ENCODE measurements at places on chromosomes 6 and 20.

DNA sequence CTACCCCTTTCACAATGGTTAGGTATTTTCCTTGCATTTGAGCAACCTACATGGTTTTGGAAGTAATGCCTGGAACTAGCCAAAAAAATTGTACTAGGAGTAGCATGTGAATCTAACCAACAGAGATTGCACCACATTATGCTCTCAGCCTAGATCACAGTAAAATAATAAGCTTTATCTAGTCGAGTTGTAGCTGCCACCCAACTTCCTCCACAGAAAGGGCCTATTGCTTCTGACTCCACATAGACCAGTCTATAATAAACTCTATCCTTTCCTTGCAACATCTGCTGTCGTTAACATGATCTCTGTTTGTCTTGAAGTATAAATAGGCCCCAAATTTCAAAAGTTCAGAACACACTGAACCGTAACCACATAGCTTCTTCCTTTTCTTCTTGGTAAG lies 375.5 kb downstream of the PKHD1 start:
- DNase-seq, result no peak

- no peak for DNase-seq
Measured at GRCh38 chr20:8076306-8077136, 55.5 kb upstream of the PLCB1 start.

DNA sequence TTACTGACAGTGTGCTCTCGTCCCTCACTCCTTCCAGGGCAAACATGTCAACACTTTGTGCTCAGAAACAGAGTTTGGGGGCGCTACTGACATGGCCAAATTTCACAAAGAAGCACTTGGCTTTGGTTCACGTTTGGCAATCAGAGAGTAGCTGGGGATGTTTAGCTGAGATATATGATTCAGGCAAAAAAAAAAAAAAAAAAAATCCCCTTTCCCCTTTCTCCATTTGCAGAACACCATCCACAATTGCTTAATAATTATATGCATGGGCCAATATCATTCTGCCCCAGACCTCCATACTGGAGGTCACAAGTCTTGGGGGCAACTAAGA lies 128.4 kb upstream of the ADGRF1 start:
- no peak for DNase-seq

- no peak for DNase-seq
Measured at GRCh38 chr20:31824554-31825313, 5.6 kb downstream of the MYLK2 start.

DNA sequence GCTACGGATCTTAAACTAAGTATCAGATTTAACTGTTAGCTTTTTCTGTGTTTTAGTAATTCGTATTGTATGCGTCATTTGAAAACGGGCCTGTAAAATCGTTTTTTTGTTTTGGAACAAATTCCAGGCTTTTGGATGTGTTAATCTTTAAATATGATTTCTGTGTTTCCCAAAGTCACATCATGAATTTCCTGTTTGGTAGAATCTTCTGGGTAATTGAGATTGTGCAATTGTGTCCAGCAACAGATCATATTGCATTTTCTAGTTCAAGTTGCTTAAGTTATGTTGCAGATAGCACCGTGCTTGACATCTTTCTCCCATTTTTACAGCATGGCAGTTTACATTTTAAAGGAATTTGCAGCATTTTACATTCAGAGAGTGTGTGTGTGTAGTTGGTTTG lies 1.9 kb downstream of the MAPK14 start:
- DNase-seq, result peak; percentile 19

GRCh38 chr20:38272961-38273360 lies 12.4 kb upstream of the KIAA1755 start:
- DNase-seq, result no peak

DNA sequence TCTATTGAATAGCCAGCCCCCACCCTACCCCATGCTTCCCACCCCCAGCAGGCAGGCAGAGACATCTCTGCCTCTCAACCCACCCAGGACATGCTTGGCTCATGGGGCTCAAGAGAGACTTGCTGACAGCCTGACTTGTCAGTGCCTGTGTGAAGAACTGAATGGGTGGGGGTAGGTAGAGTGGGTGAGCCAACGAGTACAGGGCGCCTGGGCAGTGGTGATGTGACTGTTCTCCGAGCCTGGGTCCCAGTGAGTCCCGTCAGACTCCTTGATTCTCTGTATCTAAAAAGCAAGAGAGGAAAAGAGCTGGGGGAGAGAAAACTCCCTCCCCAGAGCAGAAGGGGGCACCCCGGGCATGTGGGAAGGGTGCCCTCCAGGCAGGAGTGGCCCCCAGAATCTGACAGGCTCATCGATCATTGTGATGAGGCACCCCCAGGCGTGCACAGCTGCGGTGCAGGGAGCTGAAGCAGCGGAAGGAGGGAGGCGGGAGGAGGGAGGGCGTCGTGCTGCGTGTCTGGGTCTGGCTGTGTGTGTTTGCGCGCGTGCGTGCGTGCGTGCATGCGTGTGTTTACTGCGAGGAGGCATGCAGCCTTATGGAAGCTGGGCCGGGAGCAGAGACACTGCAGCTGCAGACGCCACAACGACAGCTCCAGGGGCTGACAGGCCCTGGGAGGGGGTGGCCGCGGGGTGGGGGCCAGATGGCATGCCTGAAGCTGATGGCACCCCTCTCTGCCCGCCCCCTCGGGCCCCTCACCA lies 40.2 kb downstream of the FOXP4 start:
- DNase-seq, result no peak

- peak; percentile 47 for DNase-seq
Measured at GRCh38 chr6:99821164-99821563, 172.9 kb downstream of the MCHR2 start.

DNA sequence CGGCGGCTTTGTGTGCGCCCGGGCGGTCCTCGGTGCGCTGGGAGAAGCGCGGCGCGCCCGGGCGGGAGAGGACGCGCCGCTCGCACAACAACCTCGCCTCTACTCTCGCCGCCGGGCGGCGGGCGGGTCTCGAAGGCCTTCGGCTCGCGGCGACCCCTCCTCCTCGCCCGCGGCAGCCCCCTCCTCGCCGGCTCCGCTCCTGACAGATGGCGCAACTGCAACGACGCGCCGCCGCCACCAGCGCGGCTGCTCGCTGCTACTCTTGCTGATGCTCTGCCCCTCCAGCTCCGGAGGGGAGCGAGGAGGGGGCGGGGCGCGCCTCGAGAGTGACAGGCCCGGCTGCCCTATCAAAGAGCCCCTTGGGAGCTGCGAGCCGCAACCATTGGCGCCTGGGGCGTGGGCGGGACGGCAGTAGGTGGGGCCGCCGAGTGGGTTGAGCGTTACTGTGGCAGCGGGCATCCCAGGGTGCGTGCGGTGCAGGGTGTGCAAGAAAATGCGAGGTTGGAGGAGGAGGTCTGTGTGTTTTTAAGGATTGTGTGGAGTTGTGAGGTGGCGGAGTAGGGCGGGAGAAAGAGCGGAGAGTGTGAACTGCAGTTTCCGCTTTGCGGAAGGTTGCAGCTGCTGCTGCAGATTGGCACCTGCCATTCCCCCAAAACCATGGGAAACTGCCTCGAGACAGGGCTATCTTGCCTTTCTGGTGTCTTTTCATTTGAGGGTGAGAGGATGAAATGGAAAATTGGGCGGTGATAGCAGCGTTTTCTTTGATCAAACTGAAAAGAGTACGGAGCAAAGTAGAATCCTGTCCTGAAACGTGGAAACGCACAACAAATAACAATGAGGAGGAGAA lies at the start of gene FYN:
Gene FYN, minus strand, starts transcription at position 275 of the 847 bp plus-strand sequence. CDS start 153,401 bp downstream, outside the sequence.
- peak; percentile 96 for DNase-seq

DNA sequence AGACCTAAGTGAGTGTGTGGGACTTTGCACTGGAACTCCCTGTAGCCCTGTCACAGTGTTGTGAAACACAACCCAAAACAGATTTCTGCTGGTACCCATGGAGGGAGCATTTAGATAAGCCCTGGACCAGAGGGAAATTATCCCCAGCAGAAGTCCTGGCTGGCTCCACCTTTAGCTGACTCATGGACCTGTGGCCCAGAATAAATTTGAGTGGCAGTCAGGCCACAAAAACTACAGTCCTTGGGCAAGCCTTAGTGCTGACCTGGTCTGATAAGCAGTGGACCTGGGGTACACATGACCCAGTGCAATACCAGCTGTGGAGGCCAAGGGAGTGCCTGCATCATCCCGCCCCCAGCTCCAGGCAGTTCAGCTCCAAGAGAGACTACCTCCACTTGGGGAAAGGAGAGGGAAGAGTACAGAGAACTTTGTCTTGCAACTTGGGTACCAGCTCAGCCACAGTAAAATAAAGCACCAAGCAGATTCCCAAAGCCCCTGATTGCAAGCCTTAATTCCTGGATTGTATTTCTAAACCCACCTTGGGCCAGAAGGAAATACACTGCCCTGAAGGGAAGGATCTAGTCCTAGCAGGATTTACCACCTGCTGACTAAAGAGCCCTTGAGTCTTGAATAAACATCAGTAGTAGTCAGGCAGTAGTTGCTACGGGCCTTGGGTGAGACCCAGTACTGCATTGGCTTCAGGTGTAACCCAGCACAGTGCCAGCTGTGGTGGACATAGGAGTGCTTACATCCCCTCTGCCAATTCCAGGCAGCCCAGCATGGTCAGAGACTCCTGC lies 140.4 kb upstream of the COL21A1 start:
- peak; percentile 98 for DNase-seq

DNA sequence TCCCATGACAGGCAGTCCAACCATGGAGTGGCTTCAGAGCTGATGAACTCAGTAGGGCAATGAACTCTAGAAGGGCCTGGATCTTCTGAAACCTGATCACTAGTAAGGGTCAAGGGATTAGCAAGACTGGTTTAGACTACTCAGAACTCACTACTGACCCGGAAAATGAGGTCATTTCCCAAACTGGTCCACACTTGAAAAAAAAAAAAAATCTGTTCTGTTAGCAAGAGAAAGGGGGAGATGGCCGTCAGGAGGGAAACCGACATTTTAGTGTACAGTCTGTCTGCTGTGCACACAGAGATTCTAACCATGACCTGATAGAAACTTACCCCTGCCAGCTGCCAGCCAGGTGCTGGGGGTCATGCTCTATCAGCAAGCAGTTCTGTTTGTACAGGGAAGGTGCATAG lies 262.4 kb upstream of the AGPAT4 start:
- DNase-seq, result peak; percentile 95

GRCh38 chr6:38588631-38589366 lies 50.9 kb downstream of the BTBD9 start:
- no peak for DNase-seq

DNA sequence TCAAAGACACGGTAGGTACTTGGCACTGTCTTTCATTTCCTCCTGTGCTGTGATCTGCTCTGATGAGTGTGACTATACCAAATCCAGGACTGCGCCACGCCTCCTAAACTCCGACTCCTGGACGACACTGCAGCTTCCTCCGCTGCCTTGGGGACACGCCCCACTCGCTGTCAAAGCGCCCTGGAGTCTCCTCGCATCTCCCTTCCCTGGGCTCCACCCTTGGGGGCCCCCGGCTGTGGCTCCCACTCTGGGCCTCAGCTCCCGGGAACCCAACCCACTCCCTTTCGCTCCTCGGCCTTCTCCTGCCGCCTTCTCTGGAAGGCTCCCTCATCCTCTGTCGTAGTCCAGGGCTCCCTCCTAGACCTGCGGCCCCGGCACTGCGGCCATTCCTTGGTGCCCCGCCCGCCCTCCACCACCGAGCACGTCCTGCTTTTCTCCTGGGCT lies 61.2 kb downstream of the RSPH3 start:
- peak; percentile 59 for DNase-seq

DNA sequence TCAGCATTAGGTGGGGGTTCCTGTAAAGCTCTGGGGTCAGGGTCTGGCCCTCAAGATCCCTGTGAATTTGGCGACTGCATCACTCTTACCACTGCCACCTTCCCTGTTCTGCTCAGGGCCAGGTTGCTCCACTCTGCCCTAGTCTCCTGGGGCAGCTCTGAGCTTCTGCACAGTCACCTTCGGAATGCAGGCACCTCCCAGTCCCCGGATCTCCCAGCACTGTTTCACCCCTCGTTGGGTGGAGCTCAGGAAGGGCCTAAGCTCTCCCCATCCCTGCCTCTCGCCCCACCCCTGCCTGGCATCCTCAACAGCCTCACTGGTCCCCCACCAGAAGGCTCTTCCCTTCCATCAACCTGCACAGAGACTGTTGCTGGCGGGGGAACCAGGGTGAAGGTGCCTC lies 46.2 kb downstream of the YTHDF1 start:
- DNase-seq, result no peak

DNA sequence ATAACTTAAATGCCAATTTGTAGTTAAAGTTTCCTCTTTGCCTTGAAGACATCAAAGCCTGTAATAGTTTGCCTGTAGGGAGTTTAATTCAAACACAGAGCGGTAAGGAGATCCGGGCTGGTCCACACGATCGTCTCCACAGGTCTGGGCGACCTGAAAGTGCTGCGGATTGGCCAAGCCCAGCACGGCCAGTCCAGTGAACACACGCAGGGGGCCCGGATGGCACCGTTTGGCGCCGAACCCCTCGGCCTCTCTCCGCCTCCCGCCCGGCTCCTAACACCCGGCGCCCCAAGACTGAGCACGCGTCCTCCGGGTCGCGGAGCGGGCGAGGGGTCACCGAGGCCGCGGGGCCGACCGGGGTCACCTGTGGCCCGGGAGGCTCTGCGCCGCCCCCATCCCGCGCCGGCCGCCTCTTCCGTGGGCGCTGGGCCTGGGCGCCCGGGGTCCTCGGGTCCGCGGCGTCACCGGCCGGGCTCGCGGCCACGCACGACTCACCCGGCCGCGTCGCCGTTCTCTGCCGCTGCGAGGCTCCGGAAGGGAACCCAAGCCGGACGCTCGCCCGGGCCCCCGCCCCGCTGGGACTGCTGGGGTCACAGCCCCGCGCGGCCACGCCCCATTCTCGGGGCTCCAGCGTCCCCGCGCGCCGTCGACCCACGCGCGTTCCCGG lies 481 bp downstream of the SERPINB6 start:
- DNase-seq, result peak; percentile 85

- no peak for DNase-seq
Measured at GRCh38 chr6:92399911-92400310, 1019.4 kb downstream of the EPHA7 start.

GRCh38 chr6:169921217-169921616 lies 169.8 kb downstream of the ERMARD start:
- no peak for DNase-seq

DNA sequence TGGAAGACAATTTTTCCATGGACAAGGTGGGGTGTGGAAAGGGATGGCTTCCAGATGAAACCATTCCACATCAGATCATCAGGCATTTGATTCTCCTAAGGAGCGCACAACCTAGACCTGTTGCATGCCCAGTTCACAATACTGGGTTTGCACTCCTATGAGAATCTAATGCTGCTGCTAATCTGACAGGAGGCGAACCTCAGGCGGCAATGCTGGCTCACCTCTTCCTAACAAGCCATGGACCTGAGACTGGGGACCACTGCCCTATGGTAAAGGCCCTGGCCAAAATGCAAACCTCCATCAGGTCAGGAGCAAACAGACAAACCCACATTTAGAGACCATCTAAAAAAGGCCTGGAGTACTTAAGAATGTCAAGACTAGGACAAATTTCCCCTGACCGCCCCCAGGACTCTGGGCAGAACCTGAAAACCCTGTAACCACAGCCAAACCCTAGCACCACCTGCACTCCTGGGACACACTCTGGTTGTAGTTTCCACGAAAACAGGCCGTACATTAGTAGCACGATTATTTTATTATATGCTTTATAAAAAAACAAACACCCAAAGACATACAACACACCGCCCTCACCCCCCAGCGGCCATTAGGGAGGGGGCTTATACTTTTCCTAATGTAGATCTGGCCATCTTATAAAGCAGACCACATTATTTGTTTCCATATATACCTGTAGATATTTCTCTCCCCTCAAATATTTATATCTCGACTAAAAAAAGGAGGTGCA lies 27.3 kb downstream of the SNX5 start:
- no peak for DNase-seq

All from DMS53 (cell line).